Placental pericyte (primary cell): ENCODE measurements at places on chromosomes 7 and 10. TPM values are rescaled to one million over a fixed set of nuclear protein-coding genes. Genes with fewer than 3 reads are reported as not detected.

BUD23 gene
- total RNA-seq: 33.9 and 36.8 TPM in 2 replicates

EIF4EBP2 gene
- 44.6 and 62.9 TPM in 2 replicates for total RNA-seq

CDHR1 gene
- under 0.01 TPM in 1 of 2 replicates, not detected in the other for total RNA-seq

SLC16A9 gene
- under 0.01 TPM in 1 of 2 replicates, not detected in the other for total RNA-seq

ACTL6B gene
- not detected in 2 replicates for total RNA-seq

KCNH2 gene
- total RNA-seq: 0.22 TPM in 1 of 2 replicates, not detected in the other

HOXA2 gene
- under 0.01 and 0.43 TPM in 2 replicates for total RNA-seq

PITX3 gene
- not detected in 2 replicates for total RNA-seq

PRSS2 gene
- not detected in 2 replicates for total RNA-seq

CASD1 gene
- total RNA-seq: 8.3 and 12.9 TPM in 2 replicates

GNG11 gene
- 45.1 and 93.5 TPM in 2 replicates for total RNA-seq

CHCHD3 gene
- 98.8 and 118 TPM in 2 replicates for total RNA-seq

MYL7 gene
- 0.44 TPM in 1 of 2 replicates, not detected in the other for total RNA-seq

MEST gene
- total RNA-seq: 97.6 and 860 TPM in 2 replicates

TRPV6 gene
- not detected in 2 replicates for total RNA-seq

PRKG1 gene
- total RNA-seq: 22.9 and 45.1 TPM in 2 replicates

SEMA3A gene
- total RNA-seq: 18.4 and 129 TPM in 2 replicates

SND1 gene
- 267 and 454 TPM in 2 replicates for total RNA-seq

TYW1B gene
- 1.7 and 4.8 TPM in 2 replicates for total RNA-seq

ABCA13 gene
- under 0.01 and 1.3 TPM in 2 replicates for total RNA-seq

ZNF425 gene
- 1.6 and 3.9 TPM in 2 replicates for total RNA-seq

ABCB1 gene
- 2.4 TPM in 1 of 2 replicates, not detected in the other for total RNA-seq

EVX1 gene
- total RNA-seq: not detected in 2 replicates

DGKI gene
- total RNA-seq: 2.6 and 10.0 TPM in 2 replicates

CYP2C8 gene
- total RNA-seq: not detected in 2 replicates

C10orf105 gene
- under 0.01 TPM in 1 of 2 replicates, not detected in the other for total RNA-seq

CYP3A4 gene
- total RNA-seq: not detected in 2 replicates

ANXA8L1 gene
- total RNA-seq: 10.3 and 13.8 TPM in 2 replicates

GSTO2 gene
- 0.22 and 1.9 TPM in 2 replicates for total RNA-seq

NOS3 gene
- total RNA-seq: 4.6 and 4.7 TPM in 2 replicates

NPY4R gene
- total RNA-seq: 0.22 TPM in 1 of 2 replicates, not detected in the other

NODAL gene
- not detected in 2 replicates for total RNA-seq

HERC4 gene
- total RNA-seq: 43.8 and 139 TPM in 2 replicates

MUC12 gene
- 0.43 TPM in 1 of 2 replicates, not detected in the other for total RNA-seq

EEPD1 gene
- total RNA-seq: 3.1 and 4.0 TPM in 2 replicates

PTPN20 gene
- 0.22 and 0.72 TPM in 2 replicates for total RNA-seq

CARD11 gene
- total RNA-seq: 0.88 and 1.0 TPM in 2 replicates

PSD gene
- 1.1 and 2.3 TPM in 2 replicates for total RNA-seq

LRIT1 gene
- total RNA-seq: not detected in 2 replicates

ERVW-1 gene
- total RNA-seq: not detected in 2 replicates

NPC1L1 gene
- under 0.01 TPM in 1 of 2 replicates, not detected in the other for total RNA-seq

MAGI2 gene
- 18.9 and 30.6 TPM in 2 replicates for total RNA-seq

CPA4 gene
- total RNA-seq: 9.4 and 9.7 TPM in 2 replicates

PRF1 gene
- total RNA-seq: not detected in 2 replicates

ASZ1 gene
- total RNA-seq: not detected in 2 replicates

PAPSS2 gene
- total RNA-seq: 131 and 227 TPM in 2 replicates

FAM204A gene
- total RNA-seq: 48.1 and 56.7 TPM in 2 replicates

PARP12 gene
- total RNA-seq: 29.1 and 35.4 TPM in 2 replicates

PIP gene
- total RNA-seq: not detected in 2 replicates

ARMC3 gene
- under 0.01 TPM in 1 of 2 replicates, not detected in the other for total RNA-seq

PVRIG gene
- total RNA-seq: not detected in 2 replicates

TRIM73 gene
- total RNA-seq: 0.22 and 0.29 TPM in 2 replicates

SKIDA1 gene
- total RNA-seq: under 0.01 TPM in 1 of 2 replicates, not detected in the other

VOPP1 gene
- 23.9 and 132 TPM in 2 replicates for total RNA-seq
